ENCODE measurements at places on chromosomes 1 and 21.

- DNase-seq: no peak
Observed at GRCh38 chr21:46191686-46192575, 7.7 kb upstream of the SPATC1L start.

GRCh38 chr1:27296773-27297291, 25.1 kb upstream of the TMEM222 start:
- peak; percentile 43 for DNase-seq

GRCh38 chr1:5140136-5140535, 485.7 kb downstream of the AJAP1 start:
- no peak for DNase-seq

DNA sequence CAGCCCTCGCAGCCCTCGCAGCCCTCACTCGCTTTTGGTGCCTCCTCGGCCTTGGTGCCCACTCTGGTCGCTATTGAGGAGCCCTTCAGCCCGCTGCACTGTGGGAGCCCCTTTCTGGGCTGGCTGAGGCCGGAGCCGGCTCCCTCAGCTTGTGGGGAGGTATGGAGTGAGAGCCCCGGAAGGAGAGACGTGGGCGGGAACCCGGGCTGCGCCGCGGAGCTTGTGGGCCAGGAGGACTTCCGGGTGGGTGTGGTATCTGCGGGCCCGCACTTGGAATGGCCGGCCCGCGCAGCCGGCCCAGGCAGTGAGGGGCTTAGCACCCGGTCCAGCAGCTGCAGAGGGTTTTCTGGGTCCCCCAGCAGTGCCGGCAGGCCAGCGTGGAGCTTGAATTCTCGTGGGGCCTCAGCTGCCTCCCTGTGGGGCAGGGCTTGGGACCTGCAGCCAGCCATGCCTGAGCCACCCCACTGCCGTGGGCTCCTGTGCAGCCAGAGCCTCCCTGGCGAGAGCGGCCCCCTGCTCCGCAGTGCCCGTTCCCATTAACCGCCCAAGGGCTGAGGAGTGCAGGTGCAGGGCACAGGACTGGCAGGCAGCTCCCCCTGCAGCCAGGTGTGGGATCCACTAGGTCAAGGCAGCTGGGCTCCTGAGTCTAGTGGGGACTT, 9.9 kb upstream of the CFHR2 start:
- no peak for DNase-seq

- no peak for DNase-seq
Observed at GRCh38 chr21:39047046-39047445, 136.2 kb downstream of the PSMG1 start.

GRCh38 chr1:197773856-197774255, 1.4 kb downstream of the DENND1B start:
- no peak for DNase-seq

DNA sequence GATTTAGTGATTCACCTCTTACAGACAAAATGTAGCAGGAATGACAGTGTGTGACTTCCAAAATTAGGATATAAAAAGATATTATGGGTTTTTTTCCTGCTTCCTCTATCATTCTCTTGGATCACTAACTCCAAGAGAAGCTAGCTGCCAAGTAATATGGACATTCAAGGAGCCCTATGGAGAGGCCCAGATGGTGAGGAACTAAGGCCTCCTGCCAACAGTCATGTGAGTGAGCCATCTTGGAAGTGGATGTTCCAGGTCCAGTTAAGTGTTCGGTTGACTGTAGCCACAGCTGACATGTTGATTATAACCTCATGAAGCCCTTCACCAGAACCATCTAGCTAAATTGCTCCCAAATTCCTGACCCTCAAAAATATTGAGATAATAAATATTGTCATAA, 38.8 kb downstream of the CD160 start:
- no peak for DNase-seq

DNA sequence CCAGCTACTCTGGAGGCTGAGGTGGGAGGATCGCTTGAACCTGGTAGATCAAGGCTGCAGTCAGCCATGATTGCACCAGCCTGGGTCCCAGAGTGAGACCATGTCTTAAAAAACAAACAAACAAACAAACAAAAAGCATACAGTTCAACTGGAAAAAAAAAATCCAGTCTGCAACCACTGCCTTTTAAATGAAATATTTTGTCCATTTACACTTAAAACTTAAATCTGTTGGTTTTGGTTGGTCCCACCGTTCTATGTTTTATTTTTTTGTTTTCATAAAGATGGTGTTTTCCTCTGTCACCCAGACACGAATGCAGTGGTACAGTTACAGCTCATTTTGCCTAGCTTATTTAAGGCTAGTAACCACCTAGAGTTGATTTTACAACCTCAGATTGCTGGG, 9.8 kb downstream of the FALEC start:
- DNase-seq: no peak

- no peak for DNase-seq
Observed at GRCh38 chr1:97603776-97604175, 317.1 kb downstream of the DPYD start.

DNA sequence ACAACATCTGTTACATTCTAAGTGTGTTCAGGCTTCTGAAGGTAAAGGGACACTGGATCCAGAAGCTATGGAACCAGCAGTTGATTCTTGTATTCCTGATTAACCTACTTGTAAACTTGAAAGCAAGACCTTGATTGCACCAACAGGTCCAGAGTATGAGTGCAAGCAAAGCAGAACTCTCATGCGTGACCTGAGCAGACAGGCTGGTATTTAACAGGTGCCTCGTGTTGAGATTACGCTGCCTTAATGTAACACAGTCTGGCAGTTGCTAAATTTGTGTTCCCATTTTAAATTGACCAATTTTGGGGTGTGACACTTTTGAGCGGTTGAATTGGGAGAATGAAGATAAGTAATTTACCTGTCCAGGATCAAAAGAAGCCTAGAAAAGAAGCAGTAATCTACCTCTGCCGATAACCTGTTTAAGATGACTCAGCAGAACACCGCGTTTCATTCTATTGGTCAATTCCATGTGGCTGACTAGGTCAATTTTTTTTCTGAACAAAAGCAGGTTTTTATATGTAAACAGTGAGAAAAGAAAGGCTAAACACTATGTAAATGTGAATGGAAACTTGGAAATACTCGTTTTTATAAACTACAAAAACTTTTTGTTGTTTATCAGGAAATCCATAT, 147.6 kb downstream of the DYRK1A start:
- DNase-seq: no peak

- no peak for DNase-seq
Observed at GRCh38 chr1:48107516-48107915, 110.3 kb upstream of the TRABD2B start.

DNA sequence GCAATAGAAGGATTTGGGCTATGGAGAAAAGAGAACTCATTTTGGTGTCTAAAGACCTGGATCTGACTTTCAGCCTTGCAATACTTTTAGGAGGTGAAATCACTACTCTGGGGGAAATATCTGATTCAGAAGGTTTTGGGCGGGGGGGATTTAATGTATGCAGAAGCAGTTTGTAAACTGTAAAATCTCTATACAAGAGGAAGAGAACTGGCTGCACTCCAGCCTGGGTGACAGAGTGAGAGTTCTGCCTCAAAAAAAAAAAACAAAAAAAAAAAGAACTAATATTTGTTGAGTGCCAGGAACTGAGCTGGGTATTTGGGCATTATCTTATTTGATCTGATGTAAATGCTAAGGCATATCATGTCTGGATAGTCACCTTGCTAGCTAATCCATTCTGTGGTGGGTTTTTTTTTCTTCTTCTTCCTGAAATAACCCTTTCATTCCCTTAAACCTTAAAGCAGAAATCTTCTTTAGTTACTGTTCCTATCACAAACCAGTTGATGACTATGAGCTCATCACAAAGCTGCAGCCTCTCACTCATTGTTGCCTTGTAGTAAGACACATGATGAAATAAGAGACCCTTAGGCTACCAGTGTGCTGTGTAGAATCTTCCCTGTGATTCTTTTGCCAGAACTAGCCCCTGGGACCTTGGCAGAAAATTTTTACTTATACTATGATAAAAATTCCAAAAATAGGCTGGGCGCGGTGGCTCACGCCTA, 35.6 kb upstream of the SLC16A1 start:
- no peak for DNase-seq

DNA sequence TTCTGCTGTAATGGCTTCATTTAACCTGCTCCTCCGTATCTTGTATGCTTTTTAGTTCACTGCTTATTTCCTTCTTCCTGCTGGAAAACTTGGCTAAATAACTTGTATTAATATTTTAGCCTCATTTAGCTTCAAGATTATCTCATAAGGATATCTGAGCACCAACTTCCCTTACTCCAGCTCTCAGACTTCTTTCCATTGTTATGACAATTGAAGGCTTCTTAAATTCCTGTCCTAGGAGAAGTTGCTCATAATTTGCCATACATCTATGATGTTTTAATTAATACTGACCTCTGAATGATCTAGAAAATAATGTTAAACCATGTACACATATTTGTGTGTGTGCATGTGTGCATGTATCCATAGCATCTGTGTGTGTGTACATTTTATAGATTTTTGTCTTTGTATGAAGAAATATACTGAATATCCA, 1524.4 kb upstream of the TPTE start:
- DNase-seq: no peak

DNA sequence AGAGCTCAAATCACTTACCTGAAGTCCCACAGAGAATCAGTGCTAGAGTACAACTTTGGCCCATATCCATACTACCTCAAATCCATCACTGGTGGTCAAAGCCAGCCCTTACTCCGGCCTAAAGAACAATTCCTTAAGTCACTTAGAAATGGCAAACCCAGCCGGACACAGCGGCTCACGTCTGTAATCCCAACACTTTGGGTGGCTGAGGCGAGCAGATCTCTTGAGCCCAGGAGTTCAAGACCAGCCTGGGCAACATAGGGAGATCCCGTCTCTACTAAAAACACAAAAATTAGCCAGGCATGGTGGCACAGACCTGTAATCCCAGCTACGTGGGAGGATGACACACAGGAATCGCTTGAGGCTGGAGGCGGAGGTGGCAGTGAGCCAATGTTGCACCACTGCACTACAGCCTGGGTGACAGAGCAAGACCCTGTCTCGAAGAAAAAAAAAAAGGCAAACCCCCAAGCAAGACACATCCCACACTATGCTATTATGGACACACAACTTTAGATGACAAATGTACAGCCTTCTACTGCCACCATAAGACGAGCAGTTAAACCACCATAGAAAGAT, 24.0 kb downstream of the NPHP4 start:
- DNase-seq: no peak

- no peak for DNase-seq
Observed at GRCh38 chr1:229272164-229273158, 1.6 kb downstream of the RAB4A start.

DNA sequence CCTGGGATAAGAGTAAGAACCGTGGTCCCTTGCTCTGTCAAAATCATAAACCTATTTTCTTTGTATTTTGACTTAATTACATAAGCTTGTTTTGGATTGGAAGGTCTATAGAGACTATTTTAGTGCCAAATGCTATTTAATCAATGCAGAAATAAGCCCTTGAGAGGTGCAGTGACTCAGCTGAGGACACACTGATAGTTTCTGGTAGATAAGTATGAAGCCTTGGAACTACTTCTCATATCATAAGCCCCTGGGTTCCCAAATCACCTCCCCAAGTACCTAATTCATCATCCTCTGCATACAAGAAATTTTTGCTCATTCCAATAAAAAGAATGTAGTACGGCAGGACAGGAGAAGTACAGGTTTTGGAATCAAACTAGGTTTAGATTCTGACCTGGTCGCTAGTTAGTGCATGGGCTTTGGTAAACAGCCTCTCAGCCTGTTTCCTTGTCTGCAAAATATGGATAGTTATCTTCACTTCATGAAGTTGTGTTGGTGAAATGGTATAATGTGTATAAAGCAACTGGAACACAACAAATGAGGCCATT, 3.3 kb upstream of the CD55 start:
- DNase-seq: no peak

DNA sequence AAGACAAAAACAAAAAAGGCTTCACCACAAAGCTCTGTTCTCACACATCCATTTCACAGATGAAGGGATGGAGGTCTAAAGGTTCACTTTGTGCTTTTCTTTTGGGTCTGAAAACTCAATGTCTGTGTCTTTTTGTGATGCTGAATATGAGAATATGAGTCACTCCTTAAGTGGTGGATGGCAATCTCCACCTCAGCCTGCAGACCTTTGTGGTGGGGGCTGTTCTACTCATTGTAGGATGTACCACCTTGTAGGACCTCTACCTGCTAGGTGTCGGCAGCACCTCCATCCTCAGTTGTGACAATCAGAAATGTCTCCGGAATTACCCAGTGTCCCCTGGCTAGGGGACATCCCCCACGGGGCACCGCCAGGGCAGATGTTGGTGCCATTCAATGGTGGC, 42.8 kb downstream of the UBASH3A start:
- no peak for DNase-seq

GRCh38 chr1:153380711-153381110, 5.3 kb upstream of the S100A12 start:
- no peak for DNase-seq

GRCh38 chr1:44407430-44408211, 2.6 kb downstream of the RNF220 start:
- no peak for DNase-seq

Measured in stimulated activated CD8-positive, alpha-beta memory T cell treated with anti-CD3 and anti-CD28 coated beads, Interleukin-15, amount 100 ng/mL, for 1 hour (primary cell).